Substantia nigra (tissue), 51 donors: ENCODE measurements at places on chromosomes 7 and 10.

DNA sequence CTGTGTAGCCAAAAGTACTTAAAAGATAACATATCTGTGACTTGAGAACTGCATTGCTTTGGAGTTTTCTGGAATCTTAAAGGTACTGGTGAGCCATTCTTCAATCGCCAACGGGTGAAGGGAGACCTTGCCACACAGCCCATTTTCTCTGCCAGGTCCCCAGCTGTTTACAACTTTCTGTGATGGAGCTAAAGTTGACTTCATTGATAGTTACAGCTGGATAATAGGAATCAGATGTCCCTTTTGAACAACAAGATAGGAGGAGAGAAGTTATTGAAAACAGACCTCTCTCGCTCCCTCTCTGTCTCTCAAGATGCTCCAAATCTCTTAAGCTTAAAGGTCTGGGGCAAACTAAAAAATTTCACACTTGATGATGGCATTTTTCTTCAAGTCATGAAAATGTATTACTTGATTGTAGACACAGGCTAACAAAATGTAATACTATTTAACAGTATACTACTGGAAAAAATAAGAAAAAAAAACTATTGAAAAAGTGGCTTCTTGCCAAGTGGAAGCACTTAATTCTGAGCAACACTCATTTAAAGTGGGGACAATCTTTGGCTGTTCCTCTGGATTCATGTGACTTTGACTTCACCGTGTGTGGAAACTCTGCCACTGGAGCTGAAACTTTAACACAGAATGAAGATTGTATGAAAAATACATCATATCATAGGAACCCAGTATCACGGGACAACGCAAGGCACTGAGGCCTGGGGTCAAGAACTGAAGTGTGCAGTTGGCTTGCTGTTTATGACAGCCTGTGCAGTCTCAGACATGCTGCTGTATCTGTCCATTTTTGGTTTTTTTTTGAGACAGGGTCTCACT is 78.4 kb upstream of the AFAP1L2 start:
- no peak for DNase-seq

- DNase-seq: no peak
These were observed 975.8 kb upstream of the LRRTM3 start for GRCh38 chr10:65950075-65950474.

- no peak for DNase-seq
These were observed 79.4 kb upstream of the FEZF1 start for GRCh38 chr7:122383934-122384333.

DNA sequence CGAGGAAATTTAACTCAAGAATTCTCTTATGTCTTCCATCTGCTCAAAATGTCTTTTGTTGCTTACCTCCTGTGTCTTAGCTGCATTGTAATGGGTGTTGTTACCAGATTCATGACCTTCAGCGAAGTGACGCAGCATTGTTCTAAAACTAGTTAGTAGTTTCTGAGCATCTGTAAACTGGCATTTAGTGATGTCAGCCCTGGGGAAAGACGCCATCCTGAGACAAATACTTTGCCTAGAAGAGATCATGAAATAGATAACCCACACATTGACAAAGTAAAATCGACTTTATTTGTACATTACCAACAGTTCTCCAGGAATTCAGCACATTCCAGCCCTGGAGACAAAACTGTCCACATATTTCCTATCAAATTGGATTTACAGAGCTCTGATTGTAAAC is 87.8 kb downstream of the GPAM start:
- no peak for DNase-seq

- no peak for DNase-seq
These were observed 4.6 kb downstream of the KIF20B start for GRCh38 chr10:89706011-89706410.

DNA sequence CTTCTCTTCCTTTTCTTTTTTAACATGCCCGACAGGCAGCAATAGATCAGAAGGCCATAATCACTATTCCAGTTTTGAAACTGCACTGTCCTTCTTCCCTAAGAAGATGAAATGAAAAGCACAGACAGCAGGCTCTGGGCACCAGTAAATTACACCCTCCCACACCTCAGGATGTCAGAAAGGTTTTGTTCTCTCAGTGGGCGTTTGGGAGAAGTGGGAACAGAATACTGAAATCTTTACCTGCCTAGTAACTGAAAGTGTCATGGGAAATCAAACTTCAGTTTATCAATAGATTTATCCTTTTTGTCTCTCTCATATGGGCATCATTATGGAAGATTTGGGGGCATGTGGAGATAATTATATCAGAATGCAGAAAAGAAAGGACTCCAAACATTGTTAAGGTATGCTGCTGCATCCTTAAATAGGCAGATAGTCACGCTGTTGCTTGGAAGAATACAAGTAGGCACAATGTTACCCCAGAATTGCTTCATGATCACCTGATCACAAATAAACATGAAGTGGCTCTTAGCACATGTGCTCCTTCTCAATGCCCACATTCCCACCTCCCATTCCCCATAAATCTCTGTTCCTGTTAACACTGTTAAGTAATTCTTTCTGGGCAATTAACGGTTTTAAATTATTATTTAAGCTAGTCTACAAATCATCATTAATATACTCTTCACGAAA is 113.3 kb downstream of the DOCK4 start:
- no peak for DNase-seq

DNA sequence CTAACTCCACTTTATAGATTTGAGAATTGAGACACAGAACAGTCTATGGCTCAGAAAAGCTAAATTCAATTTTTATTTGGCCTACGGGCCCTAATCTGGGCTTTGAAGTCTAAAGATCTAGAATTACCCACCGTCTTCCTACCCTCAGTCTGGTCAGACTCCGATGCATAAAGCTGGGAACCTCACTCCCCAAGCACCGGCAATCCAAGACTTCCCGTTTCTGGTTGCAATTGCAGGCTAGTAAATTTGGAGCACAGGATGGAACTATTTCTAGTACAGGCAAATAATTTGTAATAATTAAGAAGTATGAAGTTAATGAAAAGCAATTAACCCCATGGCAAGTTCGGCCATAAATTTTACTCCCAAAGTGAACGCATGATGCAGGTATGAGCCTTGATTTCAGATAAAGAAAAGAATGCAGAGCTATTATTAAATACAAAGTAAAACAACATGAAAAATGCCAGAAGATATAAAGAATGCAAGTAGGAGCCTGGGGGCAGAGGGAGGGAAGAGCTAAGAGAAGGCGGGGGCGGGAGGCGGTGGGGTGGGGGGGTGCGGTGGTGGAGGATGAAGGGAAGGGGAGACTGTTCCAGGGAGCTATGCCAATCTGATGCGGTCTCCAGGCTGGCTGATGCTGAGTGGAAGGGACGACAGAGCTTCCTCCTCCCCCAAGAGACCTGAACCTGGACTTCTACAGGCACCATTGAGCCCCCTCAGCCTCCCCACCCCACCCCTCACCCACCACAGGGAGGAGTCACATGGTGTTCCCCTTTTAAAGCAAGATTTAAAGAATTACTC is 45.1 kb downstream of the BPGM start:
- no peak for DNase-seq

DNA sequence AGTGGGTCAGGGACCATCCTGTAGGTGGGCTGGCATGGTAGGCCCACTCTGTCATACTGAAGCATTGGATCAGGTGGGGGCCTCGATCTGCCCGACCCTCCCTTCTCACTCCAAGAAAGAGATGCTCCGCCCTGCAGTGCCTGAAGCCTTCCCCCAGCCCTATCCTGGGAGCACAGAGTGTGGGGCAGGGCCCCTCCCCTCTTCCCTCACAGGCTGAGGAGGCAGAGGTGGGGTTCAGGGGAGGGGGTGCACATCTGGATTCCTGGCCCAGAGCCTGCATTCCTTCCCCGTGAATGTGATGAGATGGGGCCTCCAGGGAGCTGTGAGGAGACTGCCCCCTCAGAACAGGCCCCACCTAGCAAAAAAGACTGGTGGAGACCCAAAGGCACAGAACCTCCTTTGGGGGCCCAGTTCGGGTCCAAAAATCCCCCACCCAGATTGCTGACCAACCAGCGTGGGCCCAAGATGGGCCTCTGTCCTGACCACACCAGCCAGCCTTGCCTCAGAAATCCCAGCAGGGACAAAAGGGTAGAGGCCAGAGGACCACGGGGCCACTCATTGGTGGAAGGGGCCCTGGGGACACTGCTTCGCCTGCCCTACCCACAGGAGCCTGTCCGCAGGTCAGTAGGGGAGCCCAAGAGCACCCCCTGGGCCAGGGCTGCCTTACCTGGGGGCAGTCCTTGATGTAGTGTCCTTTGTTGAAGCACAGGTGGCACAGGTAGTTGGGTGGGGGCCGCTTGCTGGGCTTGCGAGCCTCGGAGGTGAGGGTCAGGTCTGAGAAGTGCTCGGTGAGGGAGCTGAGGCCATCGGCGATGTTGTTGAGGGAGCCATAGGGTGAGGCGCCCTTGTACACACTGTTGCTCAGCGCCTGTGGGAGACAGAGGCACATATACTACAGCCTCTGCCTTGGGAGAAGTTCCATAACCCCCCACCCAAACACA is 13.3 kb downstream of the ZCCHC24 start:
- no peak for DNase-seq

GRCh38 chr10:6059506-6059905 is 2.7 kb downstream of the IL2RA start:
- no peak for DNase-seq

GRCh38 chr7:32319012-32319382 is 171.2 kb downstream of the LSM5 start:
- DNase-seq: no peak

DNA sequence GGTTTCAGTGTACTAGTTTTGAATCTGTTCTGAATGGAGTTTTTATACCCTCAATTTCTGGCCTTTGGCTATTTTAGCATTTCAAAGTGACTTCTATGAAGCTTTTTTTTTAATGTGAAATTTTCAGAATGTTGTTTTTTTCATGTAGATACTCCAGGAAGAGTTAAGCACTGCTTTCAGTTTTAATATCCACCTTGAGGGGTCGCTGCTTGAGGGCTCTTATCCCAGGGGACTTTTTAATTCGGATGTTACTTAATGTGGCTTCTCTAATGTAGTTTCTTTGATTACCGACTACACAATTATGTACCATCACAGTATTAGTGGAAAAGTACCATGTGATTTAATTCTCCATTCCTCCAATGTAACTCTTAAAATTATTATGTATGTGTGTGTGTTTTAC is 5.2 kb downstream of the IFIT5 start:
- no peak for DNase-seq

DNA sequence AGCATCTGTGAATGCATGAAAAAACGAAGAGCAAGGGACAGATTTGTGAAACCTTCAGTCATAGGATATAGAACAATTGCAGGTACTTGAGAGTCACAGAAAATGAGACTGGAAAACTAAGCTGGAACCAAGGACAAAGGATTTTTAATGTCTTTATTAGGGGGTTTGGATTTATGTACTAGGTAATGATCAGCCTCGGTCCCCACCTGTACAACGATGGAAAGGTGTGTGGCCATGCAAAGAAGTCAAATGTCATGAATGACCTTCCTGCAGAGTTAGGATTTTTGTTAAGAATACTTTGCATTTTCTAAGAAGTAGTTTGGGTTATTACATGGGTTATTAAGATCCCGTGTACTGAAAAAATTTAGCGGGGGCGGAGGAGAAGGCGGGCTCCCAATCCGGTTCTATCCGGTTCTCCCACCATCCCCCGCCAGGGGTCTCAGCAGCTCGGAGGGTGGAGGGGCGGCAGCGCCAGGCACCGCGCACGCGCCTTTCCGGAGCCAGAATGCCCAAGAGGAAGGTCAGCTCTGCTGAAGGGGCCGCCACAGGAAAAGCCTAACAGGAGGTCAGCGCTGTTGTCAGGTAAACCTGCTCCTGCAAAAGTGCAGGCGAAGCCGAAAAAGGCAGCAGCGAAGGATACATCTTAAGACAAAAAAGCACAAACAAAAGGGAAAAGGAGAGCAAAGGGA is 327.5 kb upstream of the PLXDC2 start:
- DNase-seq: no peak

GRCh38 chr10:1657479-1657878 is 79.8 kb downstream of the ADARB2 start:
- no peak for DNase-seq

DNA sequence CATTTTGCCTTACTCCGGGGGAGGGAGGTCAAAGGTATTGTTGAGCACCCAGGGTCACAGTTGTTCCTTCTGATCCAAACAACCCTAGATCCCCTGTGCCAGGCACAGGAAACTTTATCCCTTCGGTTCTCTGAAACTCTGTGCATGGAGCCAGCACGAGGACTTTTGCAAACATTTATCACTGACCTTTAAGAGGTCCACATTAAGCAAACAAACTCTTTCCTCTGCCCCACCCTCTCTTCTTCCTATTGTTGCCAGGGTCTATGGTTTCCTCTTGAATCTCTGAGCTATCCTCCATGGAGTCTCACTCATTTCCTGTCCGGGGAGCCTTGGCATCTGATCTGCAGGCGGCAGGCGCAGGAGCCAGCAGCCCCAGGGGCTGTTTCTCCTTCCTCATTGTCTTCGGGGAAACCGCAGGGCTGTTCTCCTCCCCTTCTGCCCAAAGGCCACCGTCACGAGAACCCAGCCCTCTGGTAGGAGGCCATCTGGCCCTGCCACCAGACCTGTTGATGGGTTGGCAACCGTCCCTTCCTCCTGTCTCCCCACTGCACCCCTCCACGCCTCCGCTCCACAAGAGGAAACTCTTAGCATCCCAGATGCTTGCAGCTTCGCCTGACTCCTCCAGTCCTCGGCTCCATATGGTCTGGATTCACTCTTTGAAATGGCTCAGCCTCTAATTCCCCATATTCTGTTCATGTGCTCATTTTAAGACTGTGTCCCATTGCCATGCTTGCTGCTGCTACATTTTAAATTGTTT is 327.3 kb upstream of the NRP1 start:
- DNase-seq: no peak

DNA sequence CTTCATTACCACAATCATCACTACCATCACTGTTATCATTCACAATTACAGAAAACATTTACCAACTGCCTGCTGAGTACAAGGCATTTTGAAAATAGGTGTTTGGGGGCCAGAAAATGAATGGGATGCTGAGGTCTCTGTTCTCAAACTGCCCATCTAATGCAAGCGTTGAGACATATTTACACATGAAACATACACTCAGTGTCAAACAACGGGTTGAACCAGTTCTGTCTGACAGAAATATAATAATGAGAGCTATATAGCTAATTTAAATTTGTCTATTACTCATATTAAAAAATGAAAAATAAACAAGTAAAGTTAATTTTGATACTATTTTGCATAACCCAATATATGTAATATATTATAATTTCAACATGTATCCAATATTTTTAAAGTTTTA is 303.1 kb downstream of the KCNMA1 start:
- DNase-seq: no peak
